ENCODE measurements at places on chromosomes 6 and 20. TPM values are rescaled to one million over a fixed set of nuclear protein-coding genes. Genes with fewer than 3 reads are reported as not detected.

GRCh38 chr6:109373762-109374161 is 8.5 kb downstream of the CD164 start:
- DNase-seq = no peak

DNA sequence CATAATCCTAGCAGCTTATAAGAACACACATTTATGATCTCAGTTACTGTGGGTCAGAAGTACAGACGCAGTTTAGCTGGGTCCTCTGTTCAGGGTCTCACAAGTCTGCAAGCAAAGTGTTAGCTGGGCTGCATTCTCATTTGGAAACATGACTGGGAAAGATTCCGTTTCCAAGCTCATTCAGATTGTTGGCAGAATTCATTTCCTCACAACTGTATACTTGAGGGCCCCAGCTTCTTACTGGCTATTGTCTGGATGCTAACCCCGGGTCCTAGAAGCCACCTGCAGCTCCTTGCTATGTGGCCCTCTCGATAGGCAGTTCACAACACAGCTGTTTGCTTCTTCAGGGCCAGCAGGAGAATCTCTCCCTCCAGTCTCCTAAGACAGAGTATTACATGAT is 13.1 kb downstream of the TCP11 start:
- no peak for DNase-seq

DNA sequence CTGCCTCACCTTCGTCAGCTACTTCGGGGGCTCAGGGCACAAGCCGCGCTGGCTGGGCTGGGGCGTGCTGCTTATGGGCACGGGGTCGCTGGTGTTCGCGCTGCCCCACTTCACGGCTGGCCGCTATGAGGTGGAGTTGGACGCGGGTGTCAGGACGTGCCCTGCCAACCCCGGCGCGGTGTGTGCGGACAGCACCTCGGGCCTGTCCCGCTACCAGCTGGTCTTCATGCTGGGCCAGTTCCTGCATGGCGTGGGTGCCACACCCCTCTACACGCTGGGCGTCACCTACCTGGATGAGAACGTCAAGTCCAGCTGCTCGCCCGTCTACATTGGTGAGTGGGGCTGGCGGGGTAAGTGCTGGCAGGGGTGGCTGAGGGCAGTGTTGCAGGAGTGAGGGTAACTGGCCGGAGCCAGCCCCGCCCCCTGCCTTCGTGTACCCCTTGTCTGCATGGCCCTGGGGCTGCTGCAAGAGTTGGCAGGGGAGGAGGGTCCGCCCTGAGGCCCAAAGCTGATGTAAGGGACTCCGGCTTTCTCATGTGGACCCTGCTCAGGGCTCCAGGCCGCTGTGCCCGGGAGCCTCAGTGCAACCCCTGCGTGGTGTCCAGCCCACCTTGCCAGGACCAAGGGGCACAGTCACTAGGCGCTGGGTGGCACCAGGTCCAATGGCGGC is 14.8 kb downstream of the SLCO4A1 start:
- DNase-seq = no peak

DNA sequence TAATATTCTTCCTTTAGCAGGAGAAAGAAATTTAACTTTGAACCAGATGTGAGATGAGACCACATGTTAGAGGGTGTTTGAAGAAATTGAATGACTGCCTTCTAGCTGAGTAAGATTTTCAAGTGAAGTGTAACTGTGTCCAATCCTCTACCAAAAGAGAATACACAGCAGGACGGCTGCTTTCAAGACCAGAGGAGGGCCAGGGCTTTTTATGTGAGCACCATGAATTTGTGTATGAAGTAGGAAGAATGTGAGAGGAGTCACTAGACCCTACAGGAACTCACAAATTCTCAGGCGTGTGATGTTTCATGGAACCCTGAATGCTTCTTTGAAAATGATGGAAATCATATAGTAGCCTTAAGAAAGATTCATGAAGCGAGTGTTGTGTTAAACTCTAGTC is 56.8 kb upstream of the SPACA1 start:
- DNase-seq = no peak

GRCh38 chr6:111890988-111891387 is 17.7 kb upstream of the FYN start:
- no peak for DNase-seq

- no peak for DNase-seq
Measured at GRCh38 chr6:156801712-156802111, 24.5 kb downstream of the ARID1B start.

Gene FAM110A
- 21.4 TPM for total RNA-seq

Gene NKAPL
- 0.30 TPM for total RNA-seq

Measured in lower lobe of right lung (tissue), 2 donors.